Activated gamma-delta T cell treated with anti-CD3 and anti-CD28 coated beads, Interleukin-2, amount 50 U/mL, for 16 hours (primary cell): ENCODE measurements at places on chromosomes 2 and 18.

DNA sequence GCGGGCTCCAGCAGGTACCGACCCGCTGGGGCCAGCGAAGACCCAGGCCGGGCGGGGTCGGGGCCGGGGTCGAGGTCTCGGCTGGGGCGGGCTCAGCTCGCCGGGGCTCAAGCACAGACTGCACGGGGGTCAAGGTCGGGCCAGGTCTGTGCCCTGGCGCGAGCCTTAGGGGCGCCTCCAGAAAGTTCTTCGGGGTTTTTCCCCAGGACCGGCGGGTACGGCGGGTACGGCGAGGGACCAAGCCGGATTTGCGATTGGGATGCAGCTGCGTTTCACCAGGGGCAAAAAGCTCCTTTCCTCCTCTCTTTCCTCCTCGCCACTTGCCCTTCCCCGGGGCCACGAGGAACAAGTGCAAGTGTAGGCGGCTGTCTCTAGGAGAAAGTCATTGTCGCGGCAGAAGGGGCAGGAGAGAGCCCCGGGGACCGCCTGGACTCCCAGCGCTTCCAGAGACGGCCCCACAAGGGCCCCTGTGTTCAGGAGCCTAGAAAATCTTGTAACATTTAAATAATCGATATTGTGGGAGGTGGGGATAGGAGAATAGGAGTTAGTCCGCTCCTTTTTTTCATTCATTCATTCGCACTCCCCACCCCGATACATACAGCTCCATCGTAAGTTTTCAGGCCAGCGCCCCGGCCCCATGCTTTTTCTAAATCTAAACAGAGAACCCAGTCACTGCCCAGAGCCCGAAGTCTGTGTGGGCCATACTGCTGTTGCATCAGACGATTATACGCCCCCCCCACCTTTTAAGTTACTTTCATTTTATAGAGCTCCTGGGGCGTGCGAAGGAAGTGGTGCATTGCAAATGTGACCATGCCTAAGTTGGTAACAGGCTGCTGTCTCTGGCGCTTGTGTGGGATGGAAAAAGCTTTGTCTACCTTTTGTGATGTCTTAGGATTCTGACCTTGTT, 679 bp downstream of the PMAIP1 start:
- peak; percentile 65 for DNase-seq

DNA sequence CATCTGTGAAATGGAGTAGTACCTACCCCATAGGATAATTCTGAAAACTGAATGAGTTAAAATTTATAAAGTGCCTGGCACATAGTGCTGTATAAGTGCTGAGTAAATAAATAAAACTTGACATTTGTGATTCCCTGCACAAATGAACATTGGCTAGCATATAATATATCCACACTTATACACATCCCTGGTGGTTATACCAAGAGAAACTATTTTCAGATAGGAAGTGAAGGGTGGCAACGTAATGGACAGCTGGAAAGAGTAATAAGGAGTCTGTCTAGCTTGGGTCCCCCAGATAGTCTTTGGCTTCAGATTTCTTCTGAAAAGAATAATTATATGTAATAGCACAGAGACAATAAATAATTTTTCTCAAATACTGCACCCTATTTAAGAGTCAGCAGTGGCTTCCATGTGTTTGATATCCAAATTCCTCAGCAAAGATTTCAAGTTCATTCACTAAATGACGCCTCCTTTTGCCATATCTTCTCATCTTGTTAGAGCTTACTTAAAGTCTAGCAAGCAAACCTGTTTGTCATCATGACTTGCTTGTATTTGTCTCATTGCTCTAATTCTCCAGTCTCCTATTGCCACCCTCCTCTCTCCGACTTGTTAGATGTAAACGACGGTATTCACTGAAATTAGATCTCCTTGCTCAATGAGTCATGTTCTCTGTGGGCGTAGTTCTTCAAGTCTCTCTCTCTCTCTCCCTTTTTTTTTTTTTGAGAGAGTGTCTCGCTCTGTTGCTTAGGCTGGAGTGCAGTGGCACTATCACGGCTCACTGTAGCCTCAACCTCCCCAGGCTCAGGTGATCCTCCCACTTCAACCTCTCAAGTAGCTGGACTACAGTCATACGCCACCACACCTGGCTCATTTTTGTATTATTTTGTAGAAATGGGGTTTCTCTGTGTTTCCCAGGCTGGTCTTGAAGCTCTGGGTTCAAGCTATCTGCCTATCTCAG, 8.7 kb upstream of the ADGRF3 start:
- no peak for DNase-seq

GRCh38 chr2:241123816-241124536, 21.9 kb upstream of the MTERF4 start:
- DNase-seq = no peak

- no peak for DNase-seq
Observed at GRCh38 chr2:24482251-24482971, 8.6 kb upstream of the NCOA1 start.

GRCh38 chr2:220847589-220847988, 724.5 kb downstream of the EPHA4 start:
- no peak for DNase-seq

- no peak for DNase-seq
Observed at GRCh38 chr2:207289295-207290018, 123.7 kb upstream of the KLF7 start.

DNA sequence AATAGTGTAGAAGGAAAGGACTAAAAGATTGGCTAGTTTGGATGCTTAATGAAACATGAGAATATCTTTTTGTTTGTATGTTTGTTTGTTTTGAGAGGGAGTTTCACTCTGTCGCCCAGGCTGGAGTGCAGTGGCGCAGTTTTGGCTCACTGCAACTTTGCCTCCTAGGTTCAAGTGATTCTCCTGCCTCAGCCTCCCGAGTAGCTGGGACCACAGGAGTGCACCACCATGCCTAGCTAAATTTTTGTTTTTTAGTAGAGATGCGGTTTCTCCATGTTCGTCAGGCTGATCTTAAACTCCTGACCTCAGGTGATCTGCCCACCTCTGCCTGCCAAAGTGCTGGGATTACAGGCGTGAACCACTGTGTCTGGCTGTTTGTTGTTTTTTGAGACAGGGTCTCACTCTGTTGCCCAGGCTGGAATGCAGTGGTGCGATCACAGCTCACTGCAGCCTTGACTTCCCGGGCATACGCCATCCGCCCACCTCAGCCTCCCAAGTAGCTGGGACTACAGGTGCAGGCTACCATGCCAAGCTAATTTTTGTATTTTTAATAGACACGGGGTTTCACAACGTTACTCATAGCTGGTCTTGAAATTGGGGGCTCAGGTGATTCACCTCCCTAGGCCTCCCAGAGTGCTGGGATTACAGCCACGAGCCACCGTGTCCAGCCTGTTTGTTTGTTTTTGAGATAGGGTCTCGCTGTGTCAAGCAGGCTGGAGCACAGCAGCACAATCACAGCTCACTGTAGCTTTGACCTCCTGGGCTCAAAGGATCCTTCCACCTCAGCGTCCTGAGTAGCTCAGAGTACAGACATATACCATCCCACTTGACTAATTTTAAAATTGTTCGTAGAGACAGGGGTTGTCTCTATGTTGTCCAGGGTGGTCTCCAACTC, 209.2 kb downstream of the MYCN start:
- DNase-seq = no peak

GRCh38 chr2:65264821-65265670, 37.4 kb downstream of the ACTR2 start:
- DNase-seq = no peak

DNA sequence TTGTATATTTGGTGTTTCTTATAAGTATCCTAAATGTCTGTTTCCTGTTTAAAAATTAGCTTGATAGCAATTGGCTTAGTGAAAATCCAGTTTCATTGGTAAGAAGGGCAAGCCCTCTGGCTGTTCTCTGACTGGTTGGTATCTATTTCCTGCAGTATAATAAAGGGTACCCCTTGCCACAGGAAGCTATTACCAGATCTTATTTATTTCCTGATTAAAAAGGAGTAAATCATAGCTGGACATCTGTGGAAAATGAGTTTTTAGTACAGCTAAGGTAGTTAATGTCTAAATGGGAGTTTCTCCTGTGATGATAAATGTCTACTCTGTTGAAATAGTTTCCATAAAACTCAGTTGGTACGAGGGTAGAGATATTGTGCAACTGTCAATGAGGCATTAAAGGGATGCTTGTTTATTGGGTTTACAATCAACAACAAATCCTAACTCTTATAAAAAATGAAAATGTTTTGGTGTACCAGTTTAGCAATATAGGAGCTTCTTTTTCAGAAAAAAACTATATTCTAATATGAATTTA, 58.7 kb downstream of the FASTKD2 start:
- no peak for DNase-seq

GRCh38 chr2:76120176-76120575, 409.5 kb upstream of the GCFC2 start:
- no peak for DNase-seq

DNA sequence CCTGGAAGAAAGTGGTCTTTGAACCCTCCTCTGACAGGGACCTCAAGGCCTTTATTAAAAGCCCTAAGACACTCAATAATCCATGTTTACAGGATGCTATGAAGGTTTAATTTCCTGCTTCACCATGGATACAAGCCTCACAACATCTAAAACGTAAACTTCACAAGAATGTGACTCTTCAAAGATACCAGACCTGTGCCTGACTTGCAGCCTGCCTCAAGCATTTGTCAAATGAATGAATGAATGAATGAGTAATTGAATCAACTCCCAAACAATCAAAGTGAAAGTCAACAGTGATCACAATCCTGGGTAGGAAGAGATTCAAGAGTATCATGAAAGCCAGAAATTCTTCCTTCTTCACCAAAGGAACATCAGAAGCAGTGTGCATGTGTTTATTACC, 30.4 kb downstream of the KLF7 start:
- DNase-seq = no peak

GRCh38 chr2:46984642-46985476, 69.3 kb upstream of the MCFD2 start:
- DNase-seq = peak; percentile 5

DNA sequence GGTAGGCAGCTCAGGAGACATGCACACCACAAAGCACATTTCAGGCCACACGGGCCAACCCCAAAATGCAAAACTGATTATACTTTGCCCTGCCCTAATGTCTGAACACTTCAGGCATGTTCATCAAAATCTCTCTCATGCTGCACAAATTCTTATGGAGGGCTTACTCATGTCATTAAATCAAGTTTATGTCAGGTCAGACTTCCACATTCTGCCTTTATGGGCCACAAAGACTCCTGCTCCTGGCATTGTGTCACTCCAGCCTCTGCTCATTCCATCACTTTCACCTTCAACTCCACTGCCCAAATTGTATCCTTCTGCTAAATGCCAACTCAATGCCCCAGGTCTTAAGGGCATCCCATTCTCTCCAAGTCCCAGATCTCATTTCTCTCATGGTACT, 9.2 kb downstream of the UXS1 start:
- no peak for DNase-seq

DNA sequence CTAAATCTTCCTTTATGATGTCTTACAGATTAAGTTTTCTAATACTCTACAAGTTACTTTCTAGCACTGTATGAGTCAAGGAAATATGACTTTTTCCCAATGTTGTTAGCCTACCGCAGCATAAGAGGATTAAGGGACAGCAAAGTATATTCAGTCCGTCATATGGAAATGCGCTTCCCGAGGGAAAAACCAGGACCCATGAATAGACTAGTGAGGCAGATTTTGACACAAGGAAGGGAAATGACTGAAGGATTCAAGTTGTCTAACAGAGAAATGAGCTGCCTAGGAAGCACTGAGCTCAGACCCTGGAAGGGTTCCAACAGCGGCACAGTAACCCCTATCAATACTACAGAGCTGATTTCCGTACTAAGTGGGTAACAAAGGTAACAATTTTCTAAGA, 12.0 kb downstream of the SEPTIN10 start:
- no peak for DNase-seq

DNA sequence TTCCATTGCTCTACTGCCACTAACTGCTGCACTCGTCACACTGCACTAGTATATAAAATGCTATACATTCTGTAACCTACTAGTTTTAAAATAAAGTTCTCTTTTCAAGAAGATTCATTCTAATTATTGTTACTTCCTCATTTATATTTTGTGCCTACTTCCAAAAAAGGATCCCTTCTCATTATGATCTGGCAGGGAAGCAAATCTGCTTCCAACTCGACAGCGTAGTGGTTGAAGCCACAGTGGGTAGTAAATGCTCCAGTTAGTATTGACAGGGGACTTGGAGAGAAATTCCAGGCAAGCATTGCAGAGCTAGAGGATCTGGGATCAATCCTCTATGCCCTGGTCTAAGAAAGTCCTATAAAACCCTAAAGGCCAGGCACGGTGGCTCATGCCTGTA, 53.3 kb upstream of the AP1S3 start:
- no peak for DNase-seq

DNA sequence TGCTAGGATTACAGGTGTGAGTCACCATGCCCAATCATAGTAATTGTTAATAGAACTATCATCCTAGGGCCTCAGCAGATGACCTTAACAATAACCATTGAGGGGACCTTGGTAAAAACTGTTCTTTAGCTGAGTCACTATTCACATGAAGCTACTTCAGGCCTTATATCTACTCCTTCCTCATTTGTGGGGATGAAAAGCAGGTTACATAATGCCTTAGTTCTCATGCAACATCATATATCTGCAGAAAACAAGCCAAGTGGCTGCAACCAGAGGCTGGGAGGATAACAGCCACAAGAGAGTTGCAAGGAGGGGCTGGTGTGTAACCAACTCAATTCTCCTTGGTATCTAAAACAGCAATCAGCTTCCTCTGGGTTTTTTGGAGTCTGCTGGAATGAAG, 445.4 kb downstream of the NBAS start:
- no peak for DNase-seq

DNA sequence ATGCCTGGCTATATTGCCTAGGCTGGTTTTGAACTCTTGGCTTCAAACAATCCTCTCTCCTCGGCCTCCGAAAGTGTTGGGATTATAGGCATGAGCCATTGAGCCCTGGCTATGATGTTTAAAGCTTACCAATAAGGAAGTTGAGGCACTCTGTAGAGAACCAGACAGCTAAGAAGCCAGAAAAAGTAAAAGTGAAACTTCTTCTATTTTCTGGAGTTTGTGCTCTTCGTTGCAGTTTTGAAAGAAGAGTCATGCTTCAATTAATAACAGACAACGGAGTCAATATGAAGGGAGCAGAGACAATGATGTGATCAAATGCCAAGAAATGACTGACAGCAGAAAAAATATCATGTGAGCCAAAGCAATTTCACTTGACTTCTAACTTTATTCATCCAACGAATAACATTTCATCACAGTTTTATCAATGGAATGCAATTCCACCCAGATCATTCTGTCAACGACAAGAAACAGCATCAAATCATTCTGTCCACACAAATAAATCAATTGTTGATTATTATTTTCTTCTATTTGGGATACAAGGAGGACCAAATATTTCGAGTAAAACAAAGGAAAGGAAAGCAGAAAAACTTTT, 175.5 kb upstream of the CELF4 start:
- DNase-seq = no peak

DNA sequence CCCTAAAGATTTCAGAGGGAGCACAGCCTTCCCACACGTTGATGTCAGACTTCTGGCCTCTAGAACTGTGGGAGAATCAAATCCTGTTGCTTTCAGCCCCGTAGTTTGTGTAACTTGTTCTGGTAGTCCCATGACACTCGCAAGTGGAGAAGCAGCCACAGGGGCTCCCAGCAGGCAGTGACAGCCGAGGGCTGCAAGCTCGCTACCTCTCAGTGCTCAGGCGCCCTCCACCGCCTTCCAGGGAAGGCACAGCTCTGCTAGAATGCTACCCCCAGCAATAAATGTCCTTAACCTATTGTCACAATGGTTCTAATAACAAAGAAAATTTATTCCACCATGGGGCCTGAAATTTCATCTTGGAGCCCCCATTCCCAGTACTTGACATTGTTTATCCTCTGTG, 143.1 kb upstream of the ZNF236 start:
- DNase-seq = no peak
